ENCODE measurements at places on chromosomes 13 and 19.
A peak's percentile ranks its signal among the peaks of the same experiment; 100 is the strongest.

- DNase-seq, result no peak
These were observed 2.3 kb downstream of the FUT2 start for GRCh38 chr19:48698046-48698445.

DNA sequence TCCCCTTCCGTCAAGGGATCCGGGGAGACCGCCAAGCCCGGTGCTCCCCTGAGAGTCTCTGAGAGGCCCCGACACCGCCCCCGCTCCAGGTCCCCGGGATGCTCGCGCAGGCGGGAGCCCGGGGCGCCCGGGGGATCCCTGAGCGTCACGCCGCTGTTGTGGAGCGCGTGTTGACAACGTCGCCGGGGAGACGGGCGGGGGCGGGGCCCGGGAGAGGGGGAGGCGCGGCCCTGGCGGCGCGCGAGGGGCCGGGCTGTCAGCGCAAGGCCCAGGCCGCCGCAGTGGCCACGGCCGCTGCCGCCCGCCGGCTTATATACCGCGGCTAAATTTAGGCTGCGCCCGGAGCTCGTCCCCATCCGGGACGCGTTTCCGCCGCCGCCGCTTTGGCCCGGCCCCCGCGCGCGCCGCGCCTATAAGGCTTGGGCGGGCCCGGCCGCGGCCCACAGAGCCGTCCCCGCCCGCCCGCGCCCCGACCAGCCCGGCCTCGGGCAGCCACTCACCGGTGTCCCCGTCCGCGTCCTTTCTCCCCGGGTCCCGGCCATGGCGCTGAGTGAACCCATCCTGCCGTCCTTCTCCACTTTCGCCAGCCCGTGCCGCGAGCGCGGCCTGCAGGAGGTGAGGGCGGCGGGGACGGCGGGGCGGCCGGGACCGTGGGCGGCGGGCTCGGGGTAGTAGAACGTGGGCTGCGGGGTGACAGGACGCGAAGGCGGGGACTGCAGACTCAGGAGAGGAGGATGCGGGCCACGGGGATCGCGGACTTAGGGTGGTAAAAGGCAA lies at the start of gene KLF2:
Gene KLF2 (plus strand): TSS at position 443 of the 777 bp plus-strand sequence. CDS start 98 bp downstream, at position 541.
- DNase-seq, result peak; percentile 98

- DNase-seq, result no peak
These were observed 9.0 kb upstream of the KCNN1 start for GRCh38 chr19:17957885-17958284.

DNA sequence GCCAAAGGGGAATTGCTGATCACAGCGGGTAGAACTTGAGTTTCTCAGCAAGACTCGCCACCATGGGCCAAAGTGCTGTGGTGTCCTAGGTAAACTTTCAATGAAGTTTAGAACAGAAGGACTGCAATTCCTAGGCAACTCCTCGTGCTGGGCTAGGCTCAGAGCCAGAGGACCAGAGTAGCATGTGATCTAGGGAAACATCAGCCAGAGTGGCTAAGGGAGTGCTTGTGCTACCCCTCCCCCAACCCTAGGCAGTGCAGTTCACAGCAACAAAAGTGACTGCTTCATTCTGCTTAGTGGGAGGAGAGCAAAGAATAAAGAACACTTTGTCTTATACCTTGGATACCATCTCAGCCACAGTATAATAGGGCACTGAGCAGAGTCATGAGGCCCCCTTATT lies 1658.6 kb upstream of the MIR17HG start:
- DNase-seq, result no peak

GRCh38 chr13:42594481-42595252 lies 20.7 kb downstream of the TNFSF11 start:
- peak; percentile 31 for DNase-seq

DNA sequence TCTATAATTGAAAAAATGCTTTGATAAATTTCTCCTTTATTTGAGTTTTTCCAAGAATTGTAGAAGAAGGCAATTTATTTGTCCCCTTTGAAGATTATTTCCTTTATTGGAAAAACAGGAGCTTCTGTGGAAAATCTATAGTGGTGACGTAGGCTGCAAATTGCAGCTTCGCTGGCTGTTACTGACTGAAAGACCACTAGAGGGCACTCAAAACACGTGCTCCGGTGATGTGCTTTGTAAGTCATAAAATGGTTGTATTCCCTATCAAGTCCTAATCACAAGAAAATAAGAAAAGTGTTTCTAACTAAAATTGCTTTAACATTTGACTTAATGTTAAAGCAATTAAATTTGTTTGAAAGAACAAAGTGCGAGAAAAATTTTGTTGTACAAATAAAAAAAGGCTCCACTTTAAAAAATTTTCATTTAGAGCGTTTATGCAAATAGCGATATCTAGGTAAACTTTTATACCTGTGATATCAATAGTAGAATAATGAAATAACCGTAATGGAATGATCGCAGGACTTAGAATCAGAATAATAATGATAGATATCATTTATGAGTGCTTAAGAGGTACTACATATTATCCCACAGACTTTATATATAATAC lies 638.2 kb upstream of the SPRY2 start:
- DNase-seq, result no peak

GRCh38 chr13:84774111-84774510 lies 891.8 kb upstream of the SLITRK1 start:
- DNase-seq, result no peak

DNA sequence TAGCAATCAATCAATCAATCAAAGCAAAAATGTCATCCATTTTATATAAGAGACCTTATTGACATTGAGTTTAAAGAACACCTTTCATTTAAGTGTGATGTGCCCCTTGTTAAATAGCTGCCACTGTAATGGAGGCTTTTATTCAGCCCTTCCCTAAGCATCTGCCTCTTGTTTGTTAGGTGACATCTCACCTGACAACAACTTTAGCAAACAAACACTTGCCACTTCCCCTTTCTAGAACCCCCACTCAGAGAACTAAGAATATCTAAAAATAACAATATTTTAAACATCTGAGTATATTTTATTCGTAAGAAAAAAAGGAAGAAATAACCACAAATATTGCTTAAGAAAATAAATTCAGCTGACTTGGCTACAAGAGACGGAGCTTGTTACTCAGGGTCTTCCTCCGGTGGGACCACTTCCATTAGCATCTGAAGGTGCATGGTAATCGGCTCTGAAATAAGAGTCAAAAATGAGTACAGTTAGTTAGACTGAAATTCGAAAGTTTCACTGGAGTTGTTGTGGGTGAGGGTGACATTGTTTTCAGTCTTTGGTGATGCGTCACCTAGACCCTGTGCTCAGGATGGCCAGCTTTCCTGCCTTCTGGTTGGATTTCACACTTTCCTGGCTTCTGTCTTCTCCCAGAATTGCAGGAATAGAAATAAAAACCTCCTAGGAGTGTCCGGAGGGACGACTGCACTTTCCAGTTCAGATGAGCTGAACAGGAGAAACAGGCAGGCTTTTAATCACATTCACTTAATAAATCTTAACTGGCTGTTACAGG lies 39.1 kb downstream of the SLC7A9 start:
- DNase-seq, result no peak

GRCh38 chr19:41695745-41696144 lies 7.7 kb upstream of the CEACAM7 start:
- DNase-seq, result no peak

- DNase-seq, result no peak
These were observed 27.5 kb upstream of the SIGLEC11 start for GRCh38 chr19:49988433-49988832.

DNA sequence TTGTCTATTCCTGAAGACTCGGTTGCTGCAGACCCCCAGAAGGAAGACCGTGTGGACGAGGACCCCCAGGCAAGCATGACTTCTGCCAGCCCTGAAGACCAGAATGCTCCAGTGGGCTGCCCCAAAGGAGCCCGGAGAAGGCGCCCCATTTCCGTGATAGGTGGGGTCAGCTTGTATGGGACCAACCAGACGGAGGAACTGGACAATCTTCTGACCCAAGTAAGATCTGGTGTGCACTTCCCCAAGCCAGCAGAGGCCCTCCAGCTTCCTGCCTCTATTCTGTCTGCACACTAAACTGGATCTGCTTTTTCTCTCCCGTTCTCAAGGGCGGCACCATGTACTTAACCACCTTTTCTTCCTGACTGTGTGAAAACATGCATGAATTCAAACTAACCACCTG lies 59.8 kb upstream of the C1QTNF9 start:
- DNase-seq, result no peak

DNA sequence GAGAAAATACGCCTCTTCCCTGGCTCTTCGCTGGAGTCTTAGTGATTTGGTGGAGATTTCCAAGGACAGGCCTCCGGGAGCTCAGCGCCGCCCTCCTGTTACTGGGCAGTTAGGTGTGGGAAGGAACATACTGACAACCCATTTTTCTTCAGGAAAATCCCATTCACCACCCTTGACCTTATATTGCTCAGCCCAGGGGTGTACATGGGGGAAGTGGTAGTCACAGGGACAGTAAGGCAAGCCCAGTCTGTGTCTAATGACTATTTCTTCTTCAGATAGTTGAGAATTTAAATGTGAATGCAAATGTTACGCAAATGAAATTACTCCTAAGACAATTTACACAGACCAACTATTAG lies 119.4 kb downstream of the UQCRFS1 start:
- DNase-seq, result no peak

- no peak for DNase-seq
These were observed 62.8 kb upstream of the CEACAM8 start for GRCh38 chr19:42657556-42657955.

DNA sequence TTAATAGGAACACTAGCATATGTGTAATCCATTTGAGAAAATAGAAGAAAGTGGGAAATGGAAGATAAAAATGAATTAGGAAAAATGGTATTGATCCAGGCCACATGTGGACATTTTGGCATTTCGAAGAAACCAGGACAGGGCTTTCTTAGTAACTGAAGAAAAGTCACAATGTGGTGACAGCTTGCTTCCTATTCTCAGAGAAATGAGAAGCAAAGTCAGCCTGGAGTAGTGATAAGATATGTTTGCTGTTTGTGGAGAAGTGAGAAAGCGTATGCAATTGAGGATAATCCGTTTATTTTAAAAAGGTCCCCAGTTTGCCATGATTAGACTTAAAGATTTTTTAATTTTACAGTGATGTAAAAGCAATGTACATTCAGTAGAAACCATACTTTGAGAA lies 127.9 kb downstream of the SLITRK6 start:
- no peak for DNase-seq

Data from CD4-positive, alpha-beta T cell treated with Interleukin-15 for 1 hour (primary cell).